Stimulated activated CD8-positive, alpha-beta memory T cell treated with anti-CD3 and anti-CD28 coated beads, Interleukin-4, amount 100 ng/mL, for 48 hours (primary cell): ENCODE measurements at places on chromosomes 5 and 9.
A peak's percentile ranks its signal among the peaks of the same experiment; 100 is the strongest.

GRCh38 chr5:108259306-108259705 lies 122.6 kb downstream of the FBXL17 start:
- DNase-seq: no peak

DNA sequence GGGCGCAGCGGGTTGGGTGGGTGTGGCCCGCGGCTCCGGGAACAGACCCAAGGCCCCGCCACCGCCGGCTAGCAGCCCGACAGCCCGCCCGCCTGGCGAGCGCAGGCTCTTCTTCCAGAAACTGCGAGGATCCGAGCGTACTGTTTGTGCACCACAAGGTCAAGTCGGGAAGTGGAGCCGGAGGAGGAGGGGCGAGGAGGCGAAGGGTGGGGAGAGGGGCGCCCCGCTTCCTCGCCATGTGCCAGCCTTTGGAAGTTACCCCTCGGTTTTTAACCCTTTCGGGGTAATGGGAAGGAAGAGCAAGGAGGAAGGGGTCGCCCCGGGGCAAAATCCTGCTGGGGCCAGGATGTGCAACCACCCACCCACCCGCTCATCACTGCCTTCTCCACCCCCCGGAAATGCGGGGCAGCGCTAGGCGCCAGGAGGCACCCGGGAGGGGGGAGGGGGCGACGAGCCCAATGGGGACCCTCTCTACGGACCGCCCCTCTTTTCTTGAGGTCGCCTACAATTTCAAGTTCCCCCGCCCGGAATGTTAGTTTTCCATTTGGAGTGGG lies 1.1 kb upstream of the JADE2 start:
- peak; percentile 80 for DNase-seq

GRCh38 chr5:14343376-14343775 lies 200.2 kb downstream of the TRIO start:
- DNase-seq: no peak

DNA sequence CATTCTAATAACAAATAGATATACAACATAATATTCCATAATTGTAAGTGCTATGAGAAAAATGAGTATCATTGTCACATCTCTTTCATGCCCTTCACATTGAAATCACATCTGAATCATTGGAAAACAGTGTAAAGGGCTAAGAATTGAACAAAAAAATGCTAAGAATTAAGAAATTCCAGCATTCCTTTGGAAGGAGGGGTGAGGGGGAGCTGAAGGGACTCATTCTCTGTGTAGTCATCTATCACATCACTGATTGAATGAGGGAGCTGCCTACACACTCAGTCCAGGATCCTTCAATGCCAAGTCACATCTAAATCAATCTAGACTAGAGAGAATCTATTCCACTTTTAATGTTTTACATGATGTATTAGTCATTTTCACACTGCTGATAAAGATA lies 286.6 kb downstream of the DTWD2 start:
- DNase-seq: no peak

DNA sequence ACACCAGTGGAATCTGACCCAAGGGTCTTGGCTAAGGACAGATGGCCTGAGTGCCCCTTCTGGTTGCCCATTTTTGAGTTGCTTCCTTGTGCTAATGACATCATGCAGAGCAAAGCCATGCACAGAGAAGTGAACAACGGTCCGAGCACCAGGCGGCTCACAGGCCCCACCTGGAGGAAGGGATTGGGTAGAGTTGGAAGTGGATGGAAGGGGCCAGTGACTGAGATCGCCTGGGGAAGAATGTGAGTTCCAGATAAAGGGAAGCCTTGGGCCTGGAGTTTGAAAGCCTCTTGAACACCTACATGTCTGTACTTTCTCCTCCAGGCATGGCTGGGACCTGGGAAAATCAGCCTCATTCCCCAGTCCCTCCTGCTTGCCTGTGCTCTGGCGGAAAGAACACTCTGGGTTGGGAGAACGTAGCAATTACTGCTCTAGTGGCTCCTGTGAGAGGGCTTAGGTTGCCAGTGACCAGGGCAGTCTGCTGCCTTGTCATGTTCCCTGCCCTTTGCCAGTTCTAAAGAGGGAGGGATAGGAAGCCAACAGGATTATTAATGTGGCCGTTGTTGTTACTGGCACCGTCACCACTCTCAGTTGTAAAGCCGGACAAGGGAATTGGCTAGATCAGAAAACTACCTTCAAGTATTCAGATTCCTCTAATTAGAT lies 62.5 kb upstream of the PTPN3 start:
- no peak for DNase-seq

DNA sequence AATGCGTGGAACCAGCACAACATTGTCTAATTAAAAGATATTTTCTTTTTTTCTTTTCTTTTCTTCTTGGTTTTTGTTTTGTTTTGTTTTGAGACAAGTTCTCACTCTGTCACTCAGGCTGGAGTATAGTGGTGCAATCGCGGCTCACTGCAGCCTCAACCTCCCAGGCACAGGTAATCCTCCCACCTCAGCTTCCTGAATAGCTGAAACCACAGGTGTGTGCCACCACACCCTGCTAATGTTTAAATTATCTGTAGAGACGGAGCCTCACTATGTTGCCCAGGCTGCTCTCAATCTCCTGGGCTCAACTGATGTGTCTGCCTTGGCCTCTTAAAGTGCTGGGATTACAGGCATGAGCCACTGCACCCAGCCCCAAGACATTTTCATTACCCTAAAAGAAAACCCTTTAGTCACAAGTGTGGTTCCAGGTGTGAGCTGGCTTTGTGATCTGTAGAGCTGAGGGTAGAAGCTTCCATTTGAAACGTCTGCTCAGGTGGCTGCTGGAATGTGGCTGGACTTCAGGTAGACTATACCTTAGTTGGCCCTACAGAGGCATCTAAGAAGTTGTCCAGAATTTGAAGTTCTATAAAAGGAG lies 19.1 kb upstream of the NEK6 start:
- DNase-seq: no peak

- DNase-seq: no peak
Observed at GRCh38 chr5:106780355-106780754, 890.4 kb downstream of the EFNA5 start.

- no peak for DNase-seq
Observed at GRCh38 chr5:28374492-28374967, 1336.1 kb upstream of the CDH9 start.

GRCh38 chr5:176934309-176934930 lies 35.3 kb upstream of the HK3 start:
- DNase-seq: no peak

- DNase-seq: no peak
Observed at GRCh38 chr5:67104859-67105258, 91.7 kb downstream of the CD180 start.

GRCh38 chr9:130332384-130332926 lies 66.9 kb downstream of the HMCN2 start:
- DNase-seq: no peak

DNA sequence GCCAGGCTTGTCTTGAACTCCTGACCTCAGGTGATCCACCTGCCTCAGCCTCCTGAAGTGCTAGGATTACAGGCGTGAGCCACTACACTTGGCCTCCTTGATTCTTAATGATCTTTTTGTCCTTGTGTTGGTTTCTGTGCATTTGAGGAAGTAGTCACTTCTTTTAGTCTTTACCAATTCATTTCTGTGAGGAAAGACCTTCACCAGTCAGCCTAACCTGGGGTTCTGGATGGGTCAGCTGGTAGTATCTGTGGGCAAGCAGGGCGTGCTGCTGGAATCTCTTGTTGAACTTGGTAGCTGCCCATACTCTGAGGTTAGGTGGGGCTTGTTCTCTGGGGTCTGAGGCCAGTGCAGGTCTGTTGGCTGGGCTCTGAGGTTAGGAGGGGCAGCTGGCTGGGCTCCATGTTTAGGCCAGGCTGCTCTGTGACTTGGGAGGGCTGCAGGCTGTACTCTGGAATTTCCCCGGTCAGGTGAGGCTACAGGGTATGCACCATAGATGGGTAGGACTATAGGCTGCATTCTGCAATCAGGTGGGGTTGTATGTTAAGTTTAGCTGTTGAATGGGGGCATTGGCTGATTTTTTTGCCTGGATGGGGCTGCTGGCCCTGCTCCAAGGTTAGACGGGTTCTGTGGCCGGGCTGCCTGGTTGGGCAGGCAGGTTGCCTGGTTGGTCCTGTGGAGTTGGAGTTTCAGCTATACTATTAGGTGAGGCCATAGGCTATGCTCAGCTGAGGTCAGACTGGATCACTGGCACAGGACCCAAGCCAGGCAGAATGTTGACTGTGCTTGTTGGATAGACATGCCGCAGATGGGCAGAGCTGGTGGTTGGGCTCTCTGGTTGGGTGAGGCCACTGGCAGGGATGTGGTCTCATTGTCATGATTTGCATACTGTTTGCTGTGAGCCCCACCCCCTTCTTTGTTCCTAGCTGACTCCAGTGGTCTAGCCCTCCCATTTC lies 19.2 kb downstream of the UBAP1 start:
- no peak for DNase-seq

- DNase-seq: no peak
Observed at GRCh38 chr9:20290257-20290656, 332.0 kb downstream of the MLLT3 start.

GRCh38 chr5:80172067-80172695 lies 83.7 kb downstream of the SERINC5 start:
- no peak for DNase-seq

GRCh38 chr5:52491818-52492217 lies 295.9 kb upstream of the ITGA1 start:
- DNase-seq: no peak

GRCh38 chr5:23289162-23289561 lies 218.2 kb upstream of the PRDM9 start:
- DNase-seq: no peak

- no peak for DNase-seq
Observed at GRCh38 chr9:11204521-11204920, 591.7 kb upstream of the PTPRD start.

DNA sequence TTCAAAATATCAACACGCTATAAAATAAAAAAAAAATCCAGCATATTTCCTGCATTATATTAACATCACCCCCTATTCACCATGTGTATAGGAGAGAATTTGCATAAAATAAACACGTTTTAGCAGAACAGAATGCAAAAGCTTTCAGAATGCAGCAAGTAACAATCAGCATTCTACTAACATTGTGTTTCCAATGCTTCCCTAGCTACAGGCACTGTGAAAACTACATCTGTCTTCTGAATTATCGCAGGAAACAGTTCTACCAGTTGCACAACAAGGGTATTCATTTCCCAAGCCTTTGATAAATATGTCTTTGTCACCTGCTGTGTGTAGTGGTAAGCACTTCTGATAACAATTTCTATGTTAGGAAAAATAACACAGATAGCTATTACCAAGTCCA lies 1015.8 kb downstream of the CDH18 start:
- no peak for DNase-seq

DNA sequence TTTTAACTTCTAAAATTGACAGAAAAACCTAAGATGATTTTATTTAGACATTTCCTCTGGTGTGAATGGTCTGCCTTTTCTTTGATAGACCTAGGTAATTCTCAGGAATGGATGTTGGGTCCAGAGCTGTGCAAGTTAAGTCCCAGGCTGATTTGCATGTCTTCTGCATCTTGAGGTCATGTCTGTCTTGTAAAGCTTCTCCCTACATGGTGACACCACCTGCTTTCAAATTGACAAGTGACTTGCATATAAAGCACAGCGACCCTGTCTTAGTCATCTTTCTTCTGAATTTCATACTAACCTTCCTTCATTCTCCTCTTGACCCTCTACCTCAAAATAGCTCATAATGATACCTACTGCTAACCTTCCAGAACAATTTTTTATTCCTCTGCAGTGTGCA lies 29.2 kb downstream of the OSTF1 start:
- DNase-seq: no peak

GRCh38 chr5:76982450-76982849 lies 29.6 kb downstream of the CRHBP start:
- no peak for DNase-seq

DNA sequence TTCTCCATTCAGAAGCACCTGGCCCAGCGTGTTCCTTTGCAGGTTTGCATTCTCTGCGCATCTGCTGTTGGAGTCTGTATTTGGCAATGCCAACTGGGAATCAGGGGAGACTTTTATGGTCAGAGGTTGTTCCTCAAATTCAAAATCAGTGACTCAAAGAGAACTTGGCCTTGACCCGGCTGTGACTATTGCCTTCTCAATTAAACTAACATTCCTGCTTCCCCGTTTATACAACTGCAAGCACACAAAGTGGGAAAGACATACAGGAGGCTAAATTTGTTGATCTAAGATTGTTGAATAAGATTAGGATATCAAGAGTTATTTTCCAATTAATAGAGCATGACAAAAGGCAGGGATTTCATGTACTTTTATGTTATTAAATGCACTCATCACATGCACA lies 402.4 kb upstream of the IRX2 start:
- DNase-seq: no peak

DNA sequence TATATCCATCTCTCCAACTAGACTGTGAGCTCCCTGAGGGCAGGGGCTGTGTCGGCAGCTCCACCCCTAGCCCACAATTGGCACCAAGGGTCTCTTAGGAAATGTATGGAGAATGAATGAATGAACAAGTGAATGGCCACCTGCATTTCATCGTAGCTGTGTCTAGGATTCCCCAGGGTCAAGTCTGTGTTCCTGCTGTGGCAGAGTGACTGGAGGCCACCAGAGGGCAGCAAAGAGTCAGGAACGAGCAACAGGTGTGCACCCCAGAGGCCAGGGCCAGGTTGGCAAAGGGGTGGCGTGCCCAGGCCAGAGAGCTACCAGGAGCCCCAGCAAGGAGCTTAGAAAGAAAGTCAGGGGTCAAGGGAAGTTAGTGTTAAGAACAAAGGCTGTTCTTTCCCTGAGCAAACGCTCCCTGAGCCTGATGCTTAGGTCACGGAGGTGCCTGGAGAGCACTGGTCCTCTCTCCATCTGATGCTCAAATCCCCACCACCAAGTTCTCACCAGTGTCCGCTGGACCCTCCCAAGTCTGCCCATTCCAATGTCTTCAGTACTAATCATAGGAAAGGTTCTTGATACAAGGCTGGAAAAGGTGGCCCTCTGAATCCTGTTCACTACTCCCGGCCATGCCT lies 160.7 kb downstream of the PAX5 start:
- DNase-seq: peak; percentile 87

DNA sequence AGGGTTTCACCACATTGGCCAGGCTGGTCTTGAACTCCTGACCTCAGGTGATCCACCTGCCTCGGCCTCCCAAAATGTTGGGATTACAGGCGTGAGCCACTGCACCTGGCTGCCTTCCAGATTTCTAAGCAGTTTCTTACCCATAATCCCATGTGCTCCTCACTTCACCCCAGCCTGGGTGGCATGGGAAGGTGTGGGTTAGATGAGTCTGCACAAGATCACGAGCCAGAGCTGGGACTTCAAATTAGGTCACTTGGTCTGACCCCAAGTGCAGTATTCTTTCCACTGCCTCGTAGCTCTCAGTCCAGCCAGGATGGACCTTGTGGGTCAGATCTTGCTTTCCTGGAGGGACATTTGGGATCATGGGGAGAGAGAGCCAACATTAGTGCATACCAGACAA lies 37.5 kb upstream of the STRBP start:
- no peak for DNase-seq
